GM12865 (cell line): ENCODE measurements at places on chromosomes 2 and 18.
A peak's percentile ranks its signal among the peaks of the same experiment; 100 is the strongest.

- peak; percentile 65 for DNase-seq
Observed at GRCh38 chr18:58538604-58539386, 90.1 kb downstream of the ALPK2 start.

DNA sequence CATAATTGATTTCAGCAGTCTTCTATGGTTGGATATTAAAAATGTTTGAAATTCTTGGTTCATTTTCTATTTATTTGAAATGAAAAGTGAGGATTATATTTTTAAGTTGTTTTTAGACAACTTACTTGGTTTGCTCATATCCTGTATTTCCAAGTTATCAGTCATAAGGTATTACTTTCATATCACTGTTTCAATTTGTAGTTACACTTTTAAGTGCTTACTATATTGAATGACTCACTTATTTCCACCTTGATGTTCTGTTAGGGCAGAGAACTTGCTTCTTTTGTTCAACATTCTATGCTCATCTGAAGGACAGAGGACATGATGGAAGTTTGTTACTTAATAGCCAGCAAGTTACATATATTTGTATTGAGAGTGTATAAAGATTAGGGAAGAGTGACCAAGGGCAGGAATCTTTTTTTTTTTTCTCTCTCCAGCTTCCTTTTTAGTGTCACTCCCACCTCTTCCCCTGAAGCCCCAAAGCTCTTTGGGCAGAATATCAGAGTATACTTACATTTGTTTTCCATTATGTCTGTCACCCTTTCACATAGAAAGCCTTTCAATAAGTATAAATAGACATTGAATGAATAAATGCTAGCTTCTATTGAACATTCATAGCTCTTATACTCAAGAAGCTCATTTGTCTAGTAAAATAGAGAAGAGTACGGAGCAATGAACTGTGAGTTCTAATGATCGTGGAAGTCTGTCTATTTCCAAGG is 28.1 kb downstream of the PIK3C3 start:
- DNase-seq: peak; percentile 32

GRCh38 chr2:192072261-192072660 is 122.5 kb downstream of the TMEFF2 start:
- no peak for DNase-seq

GRCh38 chr2:202375033-202375608 is 1.0 kb upstream of the BMPR2 start:
- DNase-seq: peak; percentile 64

DNA sequence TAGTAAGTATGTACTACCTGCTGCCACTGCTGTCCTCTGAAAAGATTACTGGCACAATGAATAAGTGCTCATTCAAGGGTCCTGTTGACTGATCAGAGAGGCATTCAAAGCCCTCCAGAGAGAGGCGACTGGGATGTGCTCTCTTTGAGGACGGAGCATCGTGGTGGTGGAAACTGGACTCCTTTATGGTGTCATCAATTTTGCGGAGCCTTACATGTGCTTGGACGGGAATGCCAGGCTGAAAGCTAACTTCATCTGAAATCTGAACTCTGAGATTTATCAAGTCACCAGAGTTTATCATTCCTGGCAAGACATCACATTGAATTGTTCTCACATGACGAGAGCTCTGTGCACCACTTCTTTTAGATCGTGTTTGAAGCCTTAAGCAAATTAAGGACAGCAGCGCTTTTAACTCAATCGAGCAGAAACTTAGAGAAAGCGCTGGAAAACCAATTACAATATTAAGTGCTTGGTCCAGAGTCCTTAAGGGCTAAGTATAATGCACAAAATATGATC is 138.3 kb downstream of the NCK2 start:
- DNase-seq: no peak

DNA sequence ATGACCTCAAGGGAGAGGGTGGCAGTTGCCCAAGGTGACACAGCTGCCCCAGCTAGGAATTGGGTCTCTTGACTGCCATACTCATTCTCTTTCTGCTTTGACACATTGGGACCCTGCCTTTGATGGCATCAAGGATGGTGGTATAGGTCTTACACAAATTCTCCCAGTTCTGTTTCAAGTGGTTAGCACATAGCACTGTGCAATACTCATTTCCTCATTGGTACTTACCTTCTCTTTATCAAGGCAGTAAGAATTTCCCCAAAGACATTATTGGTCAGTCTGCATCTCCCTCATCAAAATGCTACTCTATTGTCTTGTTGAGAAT is 35.9 kb upstream of the CCDC93 start:
- peak; percentile 38 for DNase-seq

GRCh38 chr18:43161528-43161927 is 46.0 kb upstream of the RIT2 start:
- no peak for DNase-seq

DNA sequence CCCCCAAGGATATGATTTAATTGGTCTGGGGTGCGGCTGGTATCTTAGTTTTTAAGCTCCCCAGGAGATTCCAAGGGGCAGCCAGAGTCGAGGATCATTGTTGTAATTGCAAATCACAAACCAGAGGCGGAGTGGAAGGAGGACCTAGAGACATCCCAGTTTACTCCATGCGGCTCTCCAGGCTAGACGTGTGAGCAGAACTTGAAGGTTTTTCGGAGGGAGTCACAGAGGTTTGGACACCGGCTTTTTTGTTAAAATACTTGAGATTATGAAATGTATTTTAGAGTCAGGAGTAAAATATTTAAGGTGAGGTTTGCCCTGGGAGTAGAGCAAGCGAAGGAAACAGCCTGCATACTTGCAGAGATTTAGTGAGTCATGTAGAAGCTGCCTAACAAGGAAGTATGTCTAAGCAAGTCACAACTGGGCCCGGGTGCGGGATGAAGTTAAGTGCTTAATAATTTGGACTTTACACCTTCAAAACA is 39.5 kb downstream of the TGOLN2 start:
- no peak for DNase-seq

DNA sequence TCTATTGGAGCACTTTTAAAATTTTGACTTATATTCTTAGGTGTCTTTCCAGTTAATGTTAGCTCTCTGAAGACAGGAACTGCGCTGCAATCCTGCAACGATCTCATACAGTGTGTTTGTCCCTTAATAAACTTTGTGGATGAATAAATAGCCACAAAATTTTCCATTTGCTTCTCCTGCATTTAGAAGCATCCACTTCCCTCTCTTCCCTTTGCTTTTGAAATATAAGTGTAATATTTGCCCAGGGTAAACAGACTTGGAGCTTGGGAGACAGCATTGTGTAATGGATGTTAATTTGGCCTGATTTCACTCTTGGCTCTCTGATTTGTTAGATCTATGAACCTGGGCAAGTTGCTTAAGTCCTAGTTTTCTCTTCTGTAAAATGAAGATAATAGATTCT is 58.2 kb upstream of the CD28 start:
- DNase-seq: no peak

- no peak for DNase-seq
Observed at GRCh38 chr18:41977233-41977632, 22.2 kb downstream of the PIK3C3 start.
